ENCODE measurements at places on chromosomes 5 and 9.

DNA sequence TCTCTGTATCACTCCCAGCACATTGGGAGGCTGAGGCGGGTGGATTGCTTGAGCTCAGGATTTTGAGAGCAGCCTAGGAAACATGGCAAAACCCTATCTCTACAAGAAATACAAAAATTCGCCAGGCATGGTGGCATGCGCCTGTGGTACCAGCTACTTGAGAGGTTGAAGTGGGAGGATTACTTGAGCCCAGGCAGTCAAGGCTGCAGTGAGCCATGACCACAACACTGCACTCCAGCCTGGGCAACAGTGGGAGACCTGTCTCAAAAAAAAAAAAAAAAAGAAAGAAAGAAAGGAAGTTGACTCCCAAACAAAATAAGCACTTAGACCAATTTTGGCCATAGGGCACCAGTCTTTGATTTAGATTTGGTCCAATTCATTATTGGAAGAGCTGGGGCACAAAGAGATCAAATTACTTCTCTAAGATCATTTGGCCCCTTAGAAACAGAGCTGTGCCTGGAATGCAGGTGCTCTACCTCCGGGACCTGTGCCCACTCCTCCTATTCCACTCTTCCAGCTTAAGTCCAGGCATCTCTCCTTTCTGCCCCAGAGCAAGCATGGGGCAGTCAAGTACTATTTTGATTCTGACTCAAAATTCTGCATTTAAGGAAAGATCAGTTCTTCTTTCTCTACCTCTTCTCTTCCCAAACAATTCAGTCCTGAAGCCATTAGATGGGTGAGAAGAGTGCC is 59.0 kb downstream of the ALDH7A1 start:
- DNase-seq: no peak

DNA sequence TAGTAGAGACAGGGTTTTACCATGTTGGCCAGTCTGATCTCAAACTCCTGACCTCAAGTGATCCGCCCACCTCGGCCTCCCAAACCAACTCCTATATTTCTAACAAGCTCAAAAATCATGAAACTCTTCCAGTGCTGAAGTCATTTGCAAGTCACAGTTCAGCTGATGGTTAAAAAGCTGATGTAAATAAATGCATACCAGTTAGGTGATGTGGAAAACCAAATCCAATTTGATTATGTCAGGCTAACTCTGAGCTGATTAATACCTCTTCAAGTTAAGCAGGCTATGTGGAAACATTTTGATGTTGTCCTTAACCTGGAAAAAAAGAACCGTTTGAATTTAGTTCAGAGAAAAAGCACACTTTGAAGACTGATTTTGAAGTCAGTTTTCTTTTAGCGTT is 51.0 kb downstream of the TMEM252 start:
- DNase-seq: no peak

GRCh38 chr5:172753101-172753500 is 17.9 kb downstream of the DUSP1 start:
- DNase-seq: no peak

GRCh38 chr5:2981652-2982051 is 230.2 kb upstream of the IRX2 start:
- no peak for DNase-seq

- DNase-seq: no peak
These were observed 38.9 kb upstream of the DAB2IP start for GRCh38 chr9:121612511-121612998.

DNA sequence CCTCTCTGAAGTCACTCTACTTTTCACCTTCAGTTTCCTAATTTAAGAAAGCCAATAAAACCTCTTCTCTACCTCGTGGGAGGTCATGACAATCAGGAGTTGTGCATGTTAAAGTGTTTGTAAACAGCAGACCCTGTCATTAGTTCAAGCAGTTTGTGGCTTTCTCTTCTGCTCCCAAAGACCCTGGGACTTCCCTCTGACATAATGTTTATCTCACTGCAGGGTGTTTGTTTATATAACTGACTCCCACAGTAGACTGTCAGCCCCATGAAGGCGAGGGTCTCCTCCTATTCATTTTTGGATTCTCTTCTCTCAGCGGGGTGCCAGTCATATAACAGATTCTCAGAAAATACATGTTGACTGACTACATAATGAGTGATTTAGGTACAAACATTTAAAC is 360.0 kb upstream of the ZNF462 start:
- no peak for DNase-seq

- no peak for DNase-seq
These were observed 511 bp upstream of the SPDL1 start for GRCh38 chr5:169583101-169583423.

DNA sequence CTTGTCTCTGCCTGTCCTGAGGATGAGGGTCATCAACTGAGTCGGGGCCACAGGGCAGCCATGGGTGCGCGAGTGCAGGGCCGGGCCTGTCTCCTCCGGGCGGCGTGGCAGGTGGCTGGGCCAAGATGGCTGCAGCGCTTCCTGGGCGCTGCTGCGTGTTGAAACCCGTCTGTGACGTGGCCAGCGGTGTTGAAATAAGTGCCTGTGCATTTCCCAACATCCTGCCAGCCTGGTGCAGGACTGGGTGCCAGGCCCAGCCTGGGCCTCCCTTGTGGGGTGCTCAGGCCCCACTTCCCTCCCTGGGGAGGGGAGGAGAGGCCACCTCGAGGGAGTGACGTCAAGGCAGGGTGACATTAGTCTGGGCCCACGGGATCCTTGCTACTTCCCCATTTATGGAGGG is 45.5 kb downstream of the RXRA start:
- DNase-seq: peak; percentile 87

DNA sequence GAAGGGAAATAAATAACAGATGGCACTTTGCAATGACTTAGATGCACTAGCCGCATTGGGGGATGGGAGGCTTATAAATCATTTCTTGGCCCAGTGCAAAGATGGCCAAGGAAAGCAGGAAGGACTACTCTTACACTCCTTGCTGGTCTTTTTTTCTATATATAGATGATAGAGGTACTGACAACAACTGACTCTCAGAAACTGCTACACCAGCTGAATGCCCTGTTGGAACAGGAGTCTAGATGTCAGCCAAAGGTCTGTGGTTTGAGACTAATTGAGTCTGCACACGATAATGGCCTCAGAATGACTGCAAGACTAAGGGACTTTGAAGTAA is 1.7 kb downstream of the CCNG1 start:
- DNase-seq: no peak

DNA sequence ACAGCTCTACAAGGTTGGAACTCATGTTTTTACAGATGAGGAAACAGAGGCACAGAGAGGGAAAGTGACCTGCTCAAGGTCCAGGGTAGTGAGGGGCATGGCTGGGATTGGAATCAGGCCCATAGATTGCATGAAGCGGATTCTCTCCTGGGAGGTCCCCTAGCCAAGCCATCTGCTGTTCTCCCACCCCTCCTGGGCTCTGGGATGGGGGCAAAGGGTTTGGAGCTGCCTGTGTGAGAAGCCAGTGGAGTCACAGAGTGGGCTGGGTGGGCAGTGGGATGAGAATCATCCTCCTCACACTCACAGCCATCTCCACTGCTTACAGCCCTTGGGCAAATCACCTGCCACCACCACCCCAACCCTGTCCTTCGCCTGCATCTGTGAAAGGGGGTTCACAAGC is 38.6 kb upstream of the PSD2 start:
- no peak for DNase-seq

GRCh38 chr5:161051920-161052500 is 200.0 kb upstream of the ATP10B start:
- DNase-seq: no peak

DNA sequence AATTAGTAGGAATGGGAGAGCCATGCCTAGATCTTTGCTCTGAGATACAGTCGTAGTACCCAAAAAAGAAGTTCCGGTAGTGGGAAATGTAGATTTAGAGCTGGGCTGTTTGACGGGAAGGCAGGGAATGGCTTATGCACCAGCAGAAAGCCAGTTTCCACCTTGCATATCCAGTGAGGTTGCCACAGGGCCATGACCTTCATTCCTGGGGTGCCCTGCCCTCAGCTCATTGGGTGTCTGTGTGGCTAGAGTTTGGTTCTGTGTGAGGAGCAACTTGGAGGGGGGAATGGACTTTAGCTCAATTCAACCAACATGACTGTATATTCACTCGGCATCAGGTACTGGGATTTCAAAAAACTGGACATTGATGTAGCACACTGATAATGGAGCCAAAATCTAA is 300.1 kb downstream of the MLLT3 start:
- DNase-seq: no peak

DNA sequence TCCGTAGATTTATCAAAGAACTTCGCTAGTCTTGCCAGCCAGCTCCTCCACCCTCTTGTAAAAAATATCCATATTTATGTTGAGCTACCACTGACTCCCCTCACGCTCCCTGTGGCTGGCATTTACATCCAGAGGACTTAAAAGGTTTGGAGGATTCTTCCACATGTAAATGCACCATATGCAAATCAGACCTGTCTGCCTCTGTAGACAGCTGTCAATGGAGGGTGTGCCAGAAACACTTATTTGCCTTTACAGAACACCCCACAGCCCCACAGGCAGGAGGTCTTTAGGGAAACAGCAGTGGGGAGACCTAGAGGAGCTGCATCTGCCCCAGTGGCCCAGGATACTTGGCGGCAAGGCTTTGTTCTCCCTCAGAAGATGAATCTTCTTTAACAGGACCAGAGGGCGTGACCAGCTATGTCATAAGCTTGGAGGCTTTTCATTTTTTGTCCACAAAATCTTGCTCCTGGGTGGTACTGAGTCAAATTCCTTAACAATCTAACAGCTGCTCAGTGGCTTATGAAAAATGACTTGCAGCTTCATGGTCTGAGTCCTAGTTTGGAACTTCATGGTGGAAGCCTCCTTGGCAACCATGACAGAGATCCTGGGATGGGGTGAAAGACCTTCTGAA is 535.8 kb downstream of the EBF1 start:
- DNase-seq: no peak

- DNase-seq: peak; percentile 57
These were observed 46.1 kb upstream of the RIC1 start for GRCh38 chr9:5582835-5583195.

DNA sequence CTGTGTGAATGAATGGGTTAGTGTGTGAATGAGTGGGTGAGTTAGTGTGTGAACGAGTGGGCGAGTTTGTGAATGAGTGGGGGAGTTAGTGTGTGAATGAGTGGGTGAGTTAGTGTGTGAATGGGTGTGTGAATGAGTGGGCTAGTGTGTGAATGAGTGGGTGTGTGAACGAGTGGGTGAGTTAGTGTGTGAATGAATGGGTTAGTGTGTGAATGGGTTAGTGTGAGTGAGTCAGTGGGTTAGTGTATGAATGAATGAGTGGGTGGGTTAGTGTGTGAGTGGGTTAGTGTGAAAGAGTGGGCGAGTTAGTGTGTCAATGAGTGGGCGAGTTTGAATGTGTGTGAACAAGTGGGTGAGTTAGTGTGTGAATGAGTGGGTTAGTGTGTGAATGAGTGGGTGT is 35.5 kb downstream of the NKD2 start:
- DNase-seq: no peak

DNA sequence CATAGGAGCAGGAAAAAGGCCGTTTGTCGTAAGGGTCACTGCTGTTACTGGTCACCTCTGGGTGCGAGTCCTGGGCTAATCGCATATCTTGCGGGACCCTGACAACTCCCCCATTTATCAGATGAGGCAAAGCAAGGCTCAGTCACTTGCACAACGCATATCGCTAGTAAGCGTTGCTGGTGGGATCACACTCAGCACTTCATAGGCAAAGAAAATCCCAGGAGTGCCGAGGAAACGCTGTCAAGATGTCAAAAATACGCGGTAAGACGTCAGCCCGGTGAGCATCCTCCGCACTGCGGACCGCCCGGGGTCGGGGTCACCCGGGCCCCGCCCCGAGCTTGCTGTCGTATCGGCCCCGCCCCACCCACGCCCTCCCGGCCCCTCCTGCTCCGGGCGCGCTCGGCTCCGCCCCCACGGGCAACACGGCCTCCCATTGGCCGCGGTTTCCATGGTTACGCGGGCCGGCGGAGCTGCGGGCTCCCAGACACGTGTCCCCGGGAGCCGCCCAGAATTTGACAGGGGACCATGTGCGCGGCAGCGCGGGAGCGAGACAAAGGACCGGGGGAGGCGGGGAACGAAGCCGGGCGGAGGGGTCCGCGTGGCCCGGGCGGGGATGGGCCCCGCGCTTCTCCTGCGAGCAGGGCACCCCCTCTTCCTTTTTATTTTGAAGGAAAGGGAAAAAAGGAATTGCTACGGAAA is 80.2 kb upstream of the IER5L start:
- peak; percentile 93 for DNase-seq

DNA sequence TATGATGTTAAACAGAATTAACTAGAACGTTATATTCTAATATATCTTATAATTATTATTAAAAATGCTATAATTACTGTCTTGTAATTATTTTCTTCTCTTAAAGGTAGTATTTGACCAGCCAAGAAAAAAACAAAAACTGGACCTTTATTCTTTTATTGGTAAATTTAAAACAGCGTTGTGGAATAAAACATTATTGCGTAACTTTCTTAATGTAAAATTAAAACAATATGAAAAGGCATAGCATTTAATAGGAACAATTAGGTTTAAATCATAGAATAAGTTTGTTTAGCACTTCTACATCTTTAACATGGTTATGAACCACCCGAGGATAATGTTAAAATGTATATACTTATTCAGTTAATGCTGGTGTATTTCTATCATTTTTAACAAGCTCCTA is 574.5 kb upstream of the CDH18 start:
- no peak for DNase-seq

All from CD4-positive, alpha-beta T cell treated with Interleukin-1 beta for 1 hour (primary cell).